ENCODE measurements at places on chromosomes 4 and X. TPM values are rescaled to one million over a fixed set of nuclear protein-coding genes. Genes with fewer than 3 reads are reported as not detected.

CCDC158 gene
- 0.37 TPM for total RNA-seq

RNF128 gene
- total RNA-seq = 1.5 TPM

SRPX2 gene
- 58.2 TPM for total RNA-seq

DDX53 gene
- total RNA-seq = not detected

C4orf51 gene
- total RNA-seq = not detected

KLHL34 gene
- total RNA-seq = under 0.01 TPM

ZNF157 gene
- total RNA-seq = 0.12 TPM

ETNPPL gene
- not detected for total RNA-seq

FDCSP gene
- not detected for total RNA-seq

CNKSR2 gene
- 2.4 TPM for total RNA-seq

ADH1B gene
- 0.33 TPM for total RNA-seq

SLC7A11 gene
- total RNA-seq = 98.3 TPM

HMGN5 gene
- total RNA-seq = 1.7 TPM

NDP gene
- 0.87 TPM for total RNA-seq

FAM133A gene
- 0.25 TPM for total RNA-seq

ASB11 gene
- not detected for total RNA-seq

WDR17 gene
- total RNA-seq = 4.3 TPM

All from uterine smooth muscle cell (primary cell).